Caco-2 (cell line): ENCODE measurements at places on chromosomes 6 and 20.

GRCh38 chr6:135397172-135397952, 100.2 kb downstream of the AHI1 start:
- no peak for DNase-seq

DNA sequence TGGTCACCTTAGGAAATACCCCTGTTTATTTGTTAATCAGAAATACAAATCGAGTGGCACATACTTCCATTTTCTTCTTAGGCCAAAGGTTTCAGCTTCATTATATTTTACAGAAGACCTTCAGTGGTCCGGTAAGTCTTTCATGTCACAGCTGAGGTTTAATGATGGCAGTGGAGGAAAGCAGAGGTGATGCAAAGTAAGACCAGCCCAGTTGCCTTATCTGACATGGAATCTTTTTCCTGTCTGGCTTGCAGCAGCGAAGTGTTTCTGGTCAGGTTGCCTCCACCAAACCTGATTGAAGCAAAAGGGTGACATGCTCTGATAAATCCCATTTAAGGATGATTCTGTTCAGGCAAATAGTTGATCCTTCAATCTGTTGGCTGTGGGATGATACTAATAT, 100.0 kb downstream of the PRDM1 start:
- no peak for DNase-seq

DNA sequence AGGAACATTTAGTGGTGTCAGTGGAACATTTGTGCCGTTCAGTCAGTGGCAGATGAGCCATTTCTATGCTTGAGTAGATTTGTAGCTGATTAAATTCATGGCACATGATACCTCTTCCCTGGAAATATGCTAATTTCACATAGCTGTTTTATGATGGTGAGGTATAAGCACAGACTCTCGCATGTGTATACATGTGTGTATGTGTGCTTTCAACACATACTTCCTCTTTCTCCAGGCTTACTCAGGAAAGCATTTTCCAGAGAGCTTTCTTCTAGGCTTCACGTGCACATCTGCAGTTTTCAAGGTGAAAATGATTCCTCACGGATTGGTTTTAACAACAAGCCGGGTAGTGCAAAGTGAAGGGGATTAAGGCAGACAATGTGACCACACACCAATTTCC, 396.5 kb downstream of the HDGFL1 start:
- no peak for DNase-seq

GRCh38 chr20:31740208-31740607, 1.1 kb downstream of the TPX2 start:
- DNase-seq: no peak

GRCh38 chr6:133568970-133569889, 319.7 kb upstream of the TCF21 start:
- peak; percentile 42 for DNase-seq

GRCh38 chr6:151914484-151914883, 107.0 kb downstream of the ESR1 start:
- DNase-seq: no peak

DNA sequence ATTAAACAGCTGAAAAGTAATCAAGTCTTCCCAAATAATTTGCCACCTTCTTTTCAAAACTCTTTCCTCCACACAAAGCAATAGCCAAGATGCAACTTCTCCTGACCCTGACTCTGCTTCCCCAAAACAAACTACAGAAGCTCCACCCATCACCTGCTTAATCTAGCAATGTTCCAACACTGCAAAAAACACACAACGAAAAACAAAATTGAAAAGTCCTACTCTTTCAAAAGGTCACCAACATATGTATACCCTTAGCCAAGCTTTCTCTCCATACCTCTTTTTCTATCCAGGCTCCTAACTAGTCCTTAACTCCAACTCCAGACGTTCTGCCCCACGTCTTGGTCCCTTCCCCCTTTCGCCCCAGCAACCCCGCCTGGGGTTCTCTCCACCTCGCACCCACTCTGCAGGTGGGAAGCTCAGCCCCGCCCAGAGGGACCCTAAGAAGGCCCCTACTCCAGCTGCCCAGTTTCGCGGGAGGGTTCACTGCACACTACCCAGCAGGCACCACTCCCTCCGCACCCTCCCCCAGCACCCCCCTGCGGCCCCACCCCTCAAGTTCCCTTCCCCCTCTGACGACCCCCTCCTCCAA, 717 bp downstream of the CSNK2A1 start:
- peak; percentile 35 for DNase-seq

DNA sequence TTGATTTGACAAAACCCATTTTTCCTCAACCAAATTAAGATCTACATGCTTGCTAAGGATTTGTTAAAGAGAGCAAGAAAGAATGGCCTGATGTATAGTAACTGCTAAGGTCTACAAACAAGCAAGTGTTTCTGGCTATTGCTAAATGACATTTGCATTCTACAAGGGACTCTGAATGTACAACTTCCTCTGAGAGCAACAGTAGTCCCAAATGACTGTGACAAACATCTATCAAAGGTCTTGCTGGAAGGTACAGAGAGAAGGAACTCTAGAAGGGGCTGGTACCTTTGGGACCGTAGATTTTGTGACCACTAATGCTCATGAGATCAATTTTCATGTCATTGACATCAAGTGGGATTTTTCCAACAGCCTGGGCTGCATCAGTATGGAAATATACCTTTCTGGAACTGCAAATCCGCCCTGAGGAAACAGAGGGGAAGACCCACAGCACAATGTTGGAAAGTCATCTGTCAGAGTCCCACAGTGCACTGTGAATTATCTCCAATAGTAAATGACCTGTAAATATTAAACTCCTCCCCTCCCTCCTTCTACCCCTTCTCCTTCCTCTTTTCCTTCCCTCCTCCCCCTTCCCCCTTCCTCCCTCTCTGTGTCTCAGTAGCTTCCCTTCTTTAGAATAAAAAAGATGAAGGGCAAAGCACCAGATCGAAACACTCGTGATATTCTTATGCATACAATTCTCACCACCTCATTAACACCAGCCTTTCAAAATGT, 15.9 kb upstream of the CPNE1 start:
- peak; percentile 15 for DNase-seq

DNA sequence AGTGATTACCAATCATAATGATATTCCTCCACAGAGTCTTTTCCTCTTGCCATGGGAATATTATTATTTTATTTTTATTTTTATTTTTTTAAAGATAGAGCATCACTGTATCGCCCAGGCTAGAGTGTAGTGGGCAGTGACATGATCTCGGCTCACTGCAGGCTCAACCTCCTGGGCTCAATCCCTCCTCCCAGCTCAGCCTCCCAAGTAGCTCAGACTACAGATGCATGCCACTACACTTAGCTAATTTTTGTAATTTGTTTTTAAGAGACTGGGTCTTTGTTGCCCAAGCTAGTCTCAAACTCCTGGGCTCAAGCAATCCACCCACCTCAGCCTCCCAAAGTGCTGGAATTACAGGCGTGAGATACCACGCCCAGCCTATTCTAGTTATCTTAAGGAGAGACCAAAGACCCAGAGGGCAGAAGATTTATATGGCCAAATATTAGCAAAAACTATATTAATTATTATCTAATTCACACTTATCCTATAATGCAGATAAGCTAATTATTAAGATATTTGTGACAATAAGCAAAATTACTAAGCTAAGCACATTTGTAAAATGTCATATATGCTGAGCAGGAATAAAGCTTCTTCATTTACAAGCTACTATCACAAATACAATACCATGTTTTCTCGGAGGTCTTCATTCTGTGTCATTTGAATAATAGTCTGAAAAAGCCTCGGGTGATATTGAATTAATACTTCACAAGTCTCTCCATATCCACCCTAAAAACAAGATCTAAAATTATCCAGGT, 63.5 kb downstream of the HACE1 start:
- no peak for DNase-seq

DNA sequence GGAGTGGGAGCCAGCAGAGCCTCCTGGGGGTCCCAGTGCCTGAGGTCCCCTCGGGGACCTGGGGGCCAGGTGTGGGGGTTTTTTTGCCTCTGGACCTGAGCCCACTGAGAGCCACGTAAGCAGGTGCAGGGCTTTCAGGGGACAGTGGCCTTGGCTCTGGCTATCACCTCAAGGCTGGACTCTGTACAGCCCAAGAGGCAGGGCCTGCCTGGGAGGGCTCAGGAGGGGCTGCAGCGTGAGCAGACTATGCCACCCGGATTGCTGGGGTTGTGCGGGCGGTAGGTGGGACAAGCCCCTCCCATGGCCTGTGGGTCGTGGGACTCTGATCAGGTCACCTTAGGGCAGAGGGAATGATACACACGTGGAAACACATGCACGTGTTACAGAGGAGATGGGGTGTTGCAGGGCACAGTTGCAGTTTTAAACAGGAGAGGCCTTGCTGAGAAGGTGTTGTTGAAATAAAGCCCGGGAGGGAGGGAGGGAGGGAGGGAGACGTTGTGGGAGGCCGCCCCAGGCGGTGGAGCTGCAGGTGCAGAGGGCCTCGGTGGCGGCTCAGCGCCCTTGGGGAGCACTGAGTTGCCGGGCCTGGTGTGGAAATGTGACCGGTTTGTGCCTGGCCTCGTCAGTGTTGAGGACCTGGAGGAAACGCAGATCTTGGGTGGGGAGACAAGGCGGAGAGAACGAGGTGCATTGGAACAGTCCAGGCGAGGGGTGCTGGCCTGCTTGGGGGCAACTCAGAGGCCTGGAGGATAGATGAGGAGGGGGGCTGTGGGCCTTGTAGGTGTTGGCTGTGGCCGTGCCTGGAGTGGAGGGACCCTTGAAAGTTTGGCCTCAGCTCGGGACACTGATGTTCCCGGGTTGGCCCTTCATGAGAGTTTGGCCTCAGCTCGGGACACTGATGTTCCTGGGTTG, 2.3 kb downstream of the TCEA2 start:
- DNase-seq: no peak

GRCh38 chr20:62503401-62504178, 27.8 kb upstream of the GATA5 start:
- no peak for DNase-seq

DNA sequence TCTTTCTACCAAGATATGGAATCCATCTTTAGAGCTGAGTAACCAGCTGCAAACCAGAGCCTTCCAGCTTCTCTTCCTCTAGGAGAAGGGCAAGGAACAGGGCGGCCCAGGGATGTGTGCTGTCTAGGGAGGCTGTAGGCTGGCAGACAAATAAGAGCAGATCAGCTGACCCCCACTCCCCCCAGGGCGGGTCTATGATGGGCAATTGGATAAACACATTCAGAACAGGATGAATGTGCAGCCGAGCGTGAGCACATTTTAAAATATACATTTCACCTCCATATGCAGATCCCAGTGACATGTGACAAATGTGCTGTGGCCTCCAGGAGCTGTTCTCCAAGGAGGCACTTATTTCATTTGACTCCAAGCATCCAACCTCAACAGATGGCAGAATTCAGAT, 580.1 kb downstream of the PTPRT start:
- no peak for DNase-seq

- DNase-seq: no peak
These were observed 55.1 kb downstream of the TMEM200A start for GRCh38 chr6:130420911-130421310.

DNA sequence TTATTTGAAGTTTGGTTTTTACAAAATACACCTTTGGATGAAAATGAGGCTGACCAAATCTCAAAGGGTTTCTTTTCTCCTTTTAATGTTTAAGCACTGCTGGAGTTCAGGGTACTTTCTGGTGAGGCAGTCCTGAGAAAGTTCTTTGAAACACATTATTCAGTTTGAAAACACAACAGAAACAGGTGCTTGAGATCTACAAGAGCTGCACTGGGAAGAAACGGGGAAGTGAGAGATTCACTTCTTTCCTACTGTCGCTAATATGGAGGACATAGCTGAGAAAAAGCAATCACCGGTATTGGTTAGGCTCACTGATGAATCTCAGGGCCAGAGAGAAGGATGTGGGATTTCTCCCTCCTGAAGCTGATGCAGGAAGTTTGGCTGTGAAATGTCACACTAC, 22.9 kb upstream of the TMEM170B start:
- DNase-seq: no peak

- no peak for DNase-seq
These were observed at the start of gene F13A1 for GRCh38 chr6:6319952-6320811. TSS of gene F13A1 (minus strand) at chr6:6320662. CDS start at chr6:6318664, 1,998 bp downstream.

DNA sequence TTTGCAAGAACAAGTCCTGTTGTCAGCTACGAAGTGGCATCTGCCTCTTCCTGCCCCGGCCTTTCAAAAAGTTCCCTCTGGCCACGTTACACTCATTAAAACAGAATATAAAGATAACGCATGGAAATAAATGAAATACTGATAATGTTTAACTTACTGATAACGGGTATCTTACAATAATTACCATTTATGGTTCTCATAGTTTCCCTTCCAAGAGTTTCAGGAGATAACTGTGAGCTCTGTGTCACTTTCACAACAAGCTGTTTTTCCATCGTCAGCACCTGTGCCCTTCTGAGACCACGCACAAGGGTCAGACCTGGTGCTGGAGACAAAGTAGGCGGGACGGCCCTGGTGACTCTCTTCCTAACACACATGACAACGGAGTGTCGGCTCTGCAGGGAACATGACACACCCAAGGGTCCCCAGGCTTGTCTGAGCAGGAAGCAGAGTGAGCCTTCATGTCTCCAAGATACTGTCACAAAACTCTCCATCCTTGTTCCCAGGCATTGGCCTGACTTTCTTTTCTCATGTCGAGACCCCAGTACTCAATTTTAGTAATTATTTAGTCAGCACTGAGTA, 86.2 kb upstream of the THBS2 start:
- DNase-seq: peak; percentile 57

- no peak for DNase-seq
These were observed 64.8 kb upstream of the SLCO4A1 start for GRCh38 chr20:62577490-62577836.

DNA sequence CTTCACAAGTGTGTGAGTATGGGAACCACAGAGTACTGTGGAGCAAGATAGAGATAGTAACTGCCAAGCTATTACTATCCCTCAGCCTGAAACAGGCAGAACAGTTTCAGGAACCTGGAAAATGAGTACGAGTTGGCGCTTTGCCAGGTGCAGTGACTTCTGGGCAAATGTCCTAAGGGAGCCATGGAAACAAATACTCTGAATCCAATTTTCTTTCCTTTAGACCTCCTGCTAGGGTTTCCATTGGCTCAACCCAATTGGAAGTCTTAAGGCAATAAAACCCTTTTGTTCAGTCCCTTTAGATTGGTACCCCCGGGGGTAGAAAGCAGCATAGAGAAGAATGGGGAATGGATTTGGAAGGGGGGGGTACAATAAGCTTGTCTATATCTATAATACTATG, 205.0 kb upstream of the EPHA7 start:
- no peak for DNase-seq

- DNase-seq: no peak
These were observed 26.7 kb downstream of the CEBPB start for GRCh38 chr20:50217207-50217949.

DNA sequence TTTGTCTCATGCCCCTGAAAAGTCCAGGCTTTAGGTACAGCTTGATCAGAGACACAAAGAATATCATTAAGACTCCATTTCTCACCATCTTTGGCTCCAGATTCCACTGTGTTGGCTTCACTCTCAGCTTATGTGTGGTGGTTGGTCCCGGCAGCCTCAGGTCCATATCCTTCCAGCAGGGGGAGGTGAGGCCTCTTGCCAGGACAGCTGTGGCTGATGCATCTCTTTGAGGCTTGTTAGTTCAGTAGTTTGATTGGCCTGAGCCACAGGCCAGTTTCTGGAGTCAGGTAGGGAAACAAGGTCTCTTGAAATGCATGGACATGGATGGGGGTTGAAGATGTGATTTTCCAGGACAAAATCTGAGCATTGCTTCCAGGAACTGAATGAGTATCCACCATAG, 62.4 kb downstream of the JAG1 start:
- peak; percentile 64 for DNase-seq

GRCh38 chr6:138044458-138044857, 62.8 kb downstream of the PERP start:
- DNase-seq: no peak

GRCh38 chr6:111068866-111069234, 18.5 kb upstream of the SLC16A10 start:
- no peak for DNase-seq
